ENCODE measurements at places on chromosomes 1 and 21.
A peak's percentile ranks its signal among the peaks of the same experiment; 100 is the strongest.

GRCh38 chr1:188129856-188130838 lies 1301.4 kb downstream of the PLA2G4A start:
- DNase-seq: no peak

- peak; percentile 60 for DNase-seq
Measured at GRCh38 chr1:225156254-225156653, 226.8 kb downstream of the DNAH14 start.

DNA sequence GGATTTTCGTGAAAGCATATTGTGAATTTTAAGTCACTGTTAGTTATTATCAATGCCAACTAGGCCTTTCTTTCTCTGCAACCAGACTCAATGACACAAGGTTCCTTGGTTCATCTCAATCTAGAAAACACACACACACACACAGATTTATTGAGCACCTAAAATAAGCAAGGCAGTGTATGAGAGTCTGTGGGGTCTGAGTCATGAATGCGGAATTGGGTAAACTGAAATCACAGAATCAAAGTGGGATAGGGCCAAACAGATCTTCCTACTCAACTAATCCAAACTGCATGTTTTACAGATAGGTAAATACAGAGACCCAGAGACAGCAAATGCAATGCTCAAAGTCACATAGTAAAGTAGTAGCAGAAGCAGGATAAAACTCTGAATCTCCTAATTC lies 48.5 kb upstream of the NRDC start:
- DNase-seq: peak; percentile 40

GRCh38 chr1:40625476-40626382 lies 39.8 kb downstream of the RIMS3 start:
- peak; percentile 68 for DNase-seq

GRCh38 chr1:43505077-43505780 lies 25.5 kb upstream of the PTPRF start:
- no peak for DNase-seq

- no peak for DNase-seq
Measured at GRCh38 chr1:18230840-18231239, 123.2 kb downstream of the IGSF21 start.

DNA sequence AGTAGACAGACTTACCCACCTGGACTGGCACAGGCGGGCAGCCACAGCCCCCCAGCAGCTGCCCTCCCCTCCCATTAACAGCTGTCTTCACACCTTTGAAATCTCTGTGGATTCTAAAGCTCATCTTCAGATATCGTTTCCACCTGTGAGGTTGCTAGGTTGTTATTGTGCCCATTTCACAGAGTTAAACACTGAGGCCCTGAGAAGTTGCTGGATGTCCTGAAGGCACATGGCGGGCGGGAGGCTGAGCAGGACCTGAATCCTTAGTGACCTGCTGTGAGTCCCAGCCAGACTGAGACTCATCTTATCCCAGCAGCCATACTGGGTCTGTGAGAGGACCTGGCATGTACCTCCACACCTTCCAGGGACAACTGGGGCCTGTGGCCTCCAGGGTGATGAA lies 134.8 kb upstream of the TMEM51 start:
- DNase-seq: no peak

All from M059J (cell line).